AG08395 (cell line): ENCODE measurements at places on chromosomes 5 and 9.

GRCh38 chr5:138566792-138567191 lies 8.4 kb downstream of the HSPA9 start:
- DNase-seq = no peak

DNA sequence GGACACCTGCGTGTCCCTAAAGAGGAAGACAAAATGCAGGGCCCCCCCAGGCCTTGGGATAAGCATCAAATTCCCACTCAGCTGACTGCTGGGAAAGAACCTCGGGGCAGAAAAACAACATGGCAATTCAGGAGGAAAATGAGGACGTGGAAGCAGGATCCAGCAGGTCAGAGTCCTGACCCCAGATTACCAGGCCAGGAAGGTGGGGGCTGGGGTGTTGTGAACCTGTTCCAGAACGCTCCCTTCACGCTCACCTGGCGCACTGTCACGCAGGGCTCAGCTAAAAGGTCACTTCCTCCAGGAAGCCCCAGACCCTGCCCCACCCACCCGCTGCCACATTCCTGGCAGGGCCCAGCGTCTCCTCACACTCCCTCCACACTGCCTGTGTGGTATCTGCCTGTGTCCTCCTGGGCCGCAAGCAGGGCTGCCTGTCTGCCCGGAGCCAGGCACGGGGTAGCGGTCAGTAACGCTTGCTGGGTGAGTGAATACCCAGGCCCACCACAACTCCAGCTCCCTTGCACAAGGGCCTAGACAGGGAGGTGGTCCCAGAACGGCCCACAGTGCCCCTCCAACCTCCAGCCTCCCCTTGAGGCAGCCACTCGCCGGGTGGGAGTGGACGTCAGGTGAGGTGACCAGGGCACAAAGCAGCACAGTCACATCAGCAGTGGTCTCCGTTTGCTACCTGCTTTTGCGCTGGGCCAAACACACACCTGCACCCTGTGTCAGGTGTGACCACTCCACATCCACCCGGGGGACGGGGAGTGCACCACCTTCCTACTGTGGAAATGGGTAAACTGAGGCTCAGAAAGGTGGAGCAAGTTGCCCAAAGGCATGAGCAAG lies 18.1 kb downstream of the VAV2 start:
- DNase-seq = no peak

DNA sequence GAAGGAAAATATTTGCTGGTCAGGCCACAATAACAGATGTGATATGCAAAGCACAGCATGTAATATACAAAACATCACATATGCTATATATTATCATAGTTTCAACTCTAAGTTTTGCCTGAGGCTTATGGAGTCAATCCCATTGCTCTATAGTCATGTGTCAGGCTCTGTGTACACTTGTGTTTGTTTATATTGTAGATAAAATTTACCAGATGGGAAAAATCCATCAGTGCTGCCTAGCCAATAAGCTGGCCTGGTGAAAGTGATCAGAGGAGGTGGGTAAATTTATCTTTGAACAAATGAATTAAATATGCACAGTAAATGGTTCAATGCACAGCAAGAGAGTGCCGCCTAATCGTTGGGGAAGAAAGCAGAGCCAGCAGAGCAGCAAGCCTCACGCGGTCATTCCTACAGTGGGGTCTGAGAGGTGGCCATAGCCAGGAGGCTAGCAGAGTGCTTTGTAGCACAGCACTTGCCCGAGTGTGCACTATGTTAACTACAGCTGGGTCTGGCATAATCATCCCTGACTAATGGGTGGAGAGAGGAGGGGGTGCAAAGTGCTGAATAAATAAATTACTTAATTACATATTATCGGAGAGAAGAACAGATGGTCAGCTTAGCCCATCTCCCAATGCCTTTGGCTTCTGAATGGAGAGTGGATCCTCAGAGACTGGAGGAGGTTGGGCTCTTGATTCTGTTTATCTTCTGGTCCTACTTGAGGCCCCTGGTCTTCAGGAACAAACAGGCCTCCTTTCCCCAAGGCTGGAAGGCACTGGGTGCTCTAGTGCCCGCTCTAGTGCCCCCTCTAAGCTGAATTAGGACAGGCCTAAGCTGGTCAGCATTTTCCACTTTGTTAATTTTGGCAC lies 153.5 kb downstream of the MAT2B start:
- no peak for DNase-seq

DNA sequence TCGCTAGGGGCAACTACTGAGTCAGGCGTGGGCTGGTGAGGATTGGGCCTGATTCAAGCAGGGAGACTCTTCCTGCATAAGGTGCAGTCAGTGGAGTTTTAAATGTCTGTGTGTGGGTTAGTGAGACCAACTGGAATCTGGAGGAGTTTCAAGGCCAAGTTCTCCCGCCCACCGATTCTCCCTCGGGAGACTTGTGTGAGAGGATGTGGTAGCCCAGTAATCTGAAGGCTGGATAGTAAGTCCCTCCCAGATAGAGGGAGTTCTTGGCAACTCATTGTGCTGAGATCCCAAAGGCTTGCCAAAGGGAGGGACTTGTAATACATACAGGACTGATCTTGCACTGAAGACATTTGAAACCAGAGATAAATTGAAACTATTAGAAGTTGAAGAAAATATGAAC lies 51.8 kb downstream of the WDR36 start:
- DNase-seq = peak; percentile 92

DNA sequence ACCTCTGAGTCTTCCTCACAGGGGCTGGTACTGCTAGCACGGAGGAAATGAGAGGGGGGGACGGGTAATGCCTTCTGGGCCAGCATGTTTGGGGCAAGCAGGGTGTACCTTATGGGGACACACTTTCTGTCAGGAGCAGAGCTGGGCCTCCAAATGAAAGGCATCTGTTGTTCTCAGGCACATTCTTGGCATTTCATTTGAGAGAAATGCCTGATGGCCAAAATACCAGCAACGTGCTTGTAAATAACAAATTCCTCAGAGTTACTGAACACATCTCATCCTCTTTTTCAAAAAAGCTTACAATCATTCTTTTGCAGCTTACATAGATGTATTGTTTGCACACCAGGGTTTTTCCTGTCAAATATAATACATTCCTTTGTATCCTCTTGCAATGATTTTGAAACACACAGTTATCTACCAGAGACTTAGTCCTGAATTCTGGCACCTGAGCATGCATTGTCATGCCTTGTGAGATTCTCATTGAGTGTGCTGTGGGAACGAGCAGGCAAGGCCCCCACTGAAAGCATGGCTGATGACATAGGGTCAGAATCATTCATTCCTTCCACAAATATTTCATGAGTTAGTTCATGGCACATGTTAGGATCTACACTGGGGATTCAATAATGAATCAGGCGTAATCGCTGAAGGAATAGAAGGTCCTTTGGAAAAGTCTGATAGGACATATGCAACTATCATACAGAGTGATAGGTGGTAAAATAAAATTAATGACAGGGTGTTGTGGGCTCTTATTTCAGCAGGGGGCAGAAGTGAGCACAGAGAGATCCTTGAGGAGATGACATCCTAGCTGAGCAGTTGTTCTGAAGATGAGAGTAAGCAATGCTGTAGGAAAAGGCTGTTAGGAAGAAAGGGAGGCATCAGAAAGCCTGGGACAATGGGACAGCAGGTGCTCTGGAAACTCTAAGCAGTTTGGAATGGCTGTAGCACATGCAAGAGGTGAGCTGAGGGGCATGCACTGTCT lies 260.9 kb upstream of the TUT7 start:
- DNase-seq = peak; percentile 71

GRCh38 chr5:31678180-31678579 lies 39.2 kb downstream of the PDZD2 start:
- no peak for DNase-seq

DNA sequence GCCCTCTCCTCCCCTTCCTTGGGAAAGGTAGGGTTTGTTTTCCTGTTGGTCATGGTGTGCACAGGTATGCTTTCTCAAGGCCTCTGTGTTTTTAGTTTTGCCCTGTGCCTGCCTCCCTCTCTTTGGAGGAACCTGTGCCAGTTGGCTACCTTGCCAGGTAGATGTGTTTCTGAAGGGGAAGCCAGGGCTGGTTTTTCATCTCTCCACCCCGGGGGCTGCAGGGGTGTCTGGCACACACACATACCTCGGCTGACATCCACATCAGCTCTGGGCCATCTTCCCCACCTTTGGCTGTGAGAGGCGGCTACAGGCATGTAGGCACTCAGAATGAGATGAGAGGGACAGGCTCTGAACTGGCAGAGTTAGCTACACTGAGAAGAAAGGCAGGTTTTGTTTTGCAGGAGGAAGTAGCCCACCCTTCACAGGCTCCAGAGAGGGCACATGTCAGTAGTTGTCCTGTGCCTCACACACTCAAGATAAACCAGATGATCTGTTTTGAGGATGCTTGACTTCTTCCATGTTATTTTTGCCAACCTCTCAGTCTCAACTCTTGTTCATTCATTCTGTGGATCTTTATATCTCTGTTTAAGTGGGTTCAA lies 9.7 kb downstream of the RGMB start:
- no peak for DNase-seq

GRCh38 chr9:105007143-105007542 lies 79.2 kb upstream of the ABCA1 start:
- DNase-seq = peak; percentile 74

- DNase-seq = peak; percentile 52
Observed at GRCh38 chr5:54537725-54538124, 20.2 kb downstream of the SNX18 start.

GRCh38 chr9:112038017-112038408 lies 137.1 kb downstream of the SUSD1 start:
- no peak for DNase-seq

DNA sequence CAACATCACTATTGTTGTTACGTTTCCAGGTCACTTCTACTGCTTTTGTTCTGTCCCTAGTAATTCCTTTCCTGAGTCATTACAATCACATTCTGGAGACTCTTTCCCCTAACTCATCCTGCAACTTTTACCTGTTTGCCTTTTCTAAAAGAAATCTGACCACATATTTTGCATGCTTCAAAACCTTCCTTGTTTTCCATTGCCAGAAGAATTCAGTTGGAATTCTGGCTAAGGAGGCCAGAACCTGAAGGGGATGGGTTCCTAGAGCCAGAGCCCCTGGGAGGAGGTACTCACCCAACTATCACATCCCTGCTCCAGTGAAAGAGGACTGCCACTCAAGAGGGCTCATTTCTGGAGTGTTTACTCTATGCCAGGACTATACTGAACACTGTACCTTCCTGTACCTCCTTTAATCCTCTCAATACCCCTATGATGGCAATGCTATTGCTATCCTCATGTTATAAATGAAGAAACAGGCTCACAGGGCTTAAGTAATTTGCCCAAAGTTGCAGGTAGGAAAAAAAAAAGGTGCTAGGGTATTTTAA lies 42.8 kb upstream of the MAST4 start:
- no peak for DNase-seq

DNA sequence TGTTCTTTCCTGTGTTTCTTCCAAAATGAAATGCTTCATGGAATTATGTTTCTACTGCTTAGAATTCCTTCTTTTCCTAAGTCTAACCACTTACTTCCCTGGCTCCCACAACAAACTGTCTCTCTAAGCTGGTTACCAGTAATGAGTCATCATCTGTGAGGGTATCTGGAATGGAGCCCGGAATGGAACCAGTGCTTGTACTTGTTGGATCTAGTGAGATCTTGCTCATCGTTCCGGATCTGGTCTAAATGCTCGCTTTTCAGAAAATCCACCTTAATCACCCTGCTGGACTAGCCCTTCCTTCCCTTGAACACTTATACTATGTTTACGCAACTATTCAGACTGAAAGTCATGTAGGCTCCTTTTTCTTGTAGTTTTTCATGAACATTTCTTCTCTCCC lies 184.8 kb downstream of the PBX3 start:
- peak; percentile 94 for DNase-seq

GRCh38 chr9:137233143-137233980 lies 2.7 kb downstream of the SLC34A3 start:
- no peak for DNase-seq

GRCh38 chr9:124188331-124189110 lies 69.2 kb upstream of the NEK6 start:
- DNase-seq = no peak

- no peak for DNase-seq
Observed at GRCh38 chr5:32110111-32110696, 63.9 kb downstream of the GOLPH3 start.

DNA sequence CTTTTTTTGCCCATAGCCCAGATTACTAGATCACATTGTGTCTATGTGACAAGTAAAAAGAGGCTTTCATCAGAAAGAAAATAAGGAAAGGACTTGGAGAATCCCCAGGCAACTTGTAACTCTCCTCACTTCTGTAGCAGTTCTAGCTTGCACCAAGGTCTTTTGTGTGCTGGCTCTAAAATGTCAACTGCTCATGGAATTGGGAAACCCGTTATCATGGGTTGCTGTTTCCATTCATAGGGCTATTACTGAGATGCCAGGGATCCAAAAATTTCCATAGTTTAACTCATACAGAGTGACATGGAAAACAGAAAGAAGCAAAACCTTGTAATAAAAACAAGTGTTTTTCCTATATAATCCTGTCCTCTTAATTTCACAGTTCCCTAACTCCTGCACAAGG lies 123.9 kb upstream of the FBXL7 start:
- no peak for DNase-seq

DNA sequence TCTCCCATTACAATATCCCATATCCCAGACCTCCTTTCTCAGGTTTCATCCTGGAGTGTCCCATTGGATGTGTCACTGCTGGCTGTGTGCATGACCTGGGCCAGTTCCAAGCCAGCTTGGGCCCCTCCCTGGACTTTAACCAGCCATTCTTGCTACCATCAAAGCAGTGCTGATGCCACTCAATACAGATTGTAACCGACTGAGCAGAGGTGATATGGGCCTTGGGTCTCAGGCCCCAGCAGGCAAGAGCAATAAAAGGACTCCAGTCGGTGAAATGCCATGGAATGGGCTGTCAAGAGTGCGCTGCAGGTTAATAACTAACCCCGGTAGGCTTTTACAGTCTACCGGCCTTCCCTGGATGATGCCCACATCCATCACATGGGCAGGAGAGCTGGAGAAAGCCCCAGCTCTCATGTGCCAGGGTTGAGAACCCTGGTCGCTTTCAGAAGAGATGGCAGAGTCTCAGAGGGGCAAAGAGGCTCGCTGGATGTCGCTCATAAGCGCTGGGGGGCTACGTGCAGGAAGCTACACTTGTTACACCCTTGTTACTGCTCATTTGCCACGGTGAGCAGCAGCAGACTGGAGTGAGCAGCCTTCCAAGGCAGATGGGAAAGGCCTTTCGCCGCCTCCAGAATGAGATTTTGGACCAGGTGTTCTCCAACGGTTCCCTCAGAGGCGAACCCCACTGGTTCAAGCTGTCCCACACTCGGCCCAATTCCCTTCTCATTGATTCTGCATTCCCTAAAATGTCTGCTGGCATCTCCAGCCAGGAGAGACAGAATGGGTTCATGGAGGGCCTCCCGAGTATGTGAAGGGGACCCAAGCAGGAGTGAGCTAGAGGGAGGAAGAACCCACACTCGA lies 13.2 kb downstream of the EPB41L4B start:
- no peak for DNase-seq

GRCh38 chr5:122608222-122608621 lies 166.7 kb upstream of the SNX2 start:
- DNase-seq = no peak

DNA sequence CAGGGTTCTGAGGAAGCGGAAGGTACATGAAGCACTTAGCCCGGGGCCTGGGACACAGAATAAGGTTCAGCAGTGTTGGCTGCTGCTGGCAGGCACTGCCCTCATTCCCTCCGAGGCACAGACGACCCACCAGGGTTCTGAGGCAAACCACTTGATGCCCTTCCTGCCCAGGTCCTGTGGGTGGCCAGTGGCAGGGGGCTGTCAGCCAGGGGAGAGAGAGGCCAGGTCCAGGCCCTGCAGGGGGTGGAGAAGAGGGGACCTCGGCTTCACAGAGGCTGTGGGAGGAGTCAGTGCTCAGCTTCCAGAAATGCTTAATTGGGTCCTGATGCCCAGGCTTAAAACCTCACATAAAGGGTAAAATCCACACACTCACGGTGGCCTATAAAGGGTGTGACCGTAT lies 4.4 kb upstream of the ZDHHC12 start:
- DNase-seq = no peak
